ENCODE measurements at places on chromosomes 3 and 15.

DNA sequence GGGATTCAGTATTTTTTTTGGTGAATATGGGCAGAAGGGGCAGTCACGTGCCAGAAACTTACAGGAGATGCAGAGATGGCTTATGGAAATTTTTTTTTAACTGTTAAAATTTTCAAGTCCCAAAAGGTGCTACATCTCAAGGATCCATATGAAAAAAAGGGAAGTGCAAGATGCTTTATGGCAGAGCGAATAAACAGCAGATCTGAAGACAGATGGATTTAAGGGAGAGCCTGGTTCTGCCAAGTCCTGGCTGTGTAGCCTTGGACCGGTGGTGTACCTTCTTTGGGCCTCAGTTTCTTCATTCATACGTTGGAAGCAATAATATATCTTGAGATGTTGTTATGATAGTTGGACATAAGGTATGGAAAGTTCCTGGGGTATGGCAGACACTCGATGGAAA lies 91.5 kb upstream of the ARRDC4 start:
- no peak for DNase-seq

GRCh38 chr3:120092474-120092873 lies 1.8 kb downstream of the GSK3B start:
- no peak for DNase-seq

DNA sequence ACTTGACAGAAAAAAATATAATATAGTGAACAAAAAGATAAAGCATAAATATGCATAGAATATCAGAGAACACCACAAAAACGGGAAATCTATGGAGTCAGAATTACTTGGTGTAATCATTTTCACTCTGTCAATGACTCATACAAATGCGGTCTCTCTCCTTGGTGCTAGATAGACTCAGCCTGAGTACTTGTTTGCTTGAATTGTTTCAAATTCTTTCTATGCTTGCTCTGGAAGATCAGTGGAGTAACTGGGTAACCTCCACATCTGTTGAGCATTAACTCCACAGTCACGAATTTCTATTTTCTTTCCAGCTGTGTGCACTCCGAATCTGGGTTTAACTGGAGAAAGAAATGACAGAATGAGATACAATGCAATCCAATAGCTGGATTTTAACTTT lies 760.4 kb downstream of the ZPLD1 start:
- no peak for DNase-seq

GRCh38 chr15:39629371-39629770 lies 48.5 kb downstream of the THBS1 start:
- no peak for DNase-seq

GRCh38 chr15:36863570-36863969 lies 236.8 kb downstream of the MEIS2 start:
- DNase-seq, result no peak

DNA sequence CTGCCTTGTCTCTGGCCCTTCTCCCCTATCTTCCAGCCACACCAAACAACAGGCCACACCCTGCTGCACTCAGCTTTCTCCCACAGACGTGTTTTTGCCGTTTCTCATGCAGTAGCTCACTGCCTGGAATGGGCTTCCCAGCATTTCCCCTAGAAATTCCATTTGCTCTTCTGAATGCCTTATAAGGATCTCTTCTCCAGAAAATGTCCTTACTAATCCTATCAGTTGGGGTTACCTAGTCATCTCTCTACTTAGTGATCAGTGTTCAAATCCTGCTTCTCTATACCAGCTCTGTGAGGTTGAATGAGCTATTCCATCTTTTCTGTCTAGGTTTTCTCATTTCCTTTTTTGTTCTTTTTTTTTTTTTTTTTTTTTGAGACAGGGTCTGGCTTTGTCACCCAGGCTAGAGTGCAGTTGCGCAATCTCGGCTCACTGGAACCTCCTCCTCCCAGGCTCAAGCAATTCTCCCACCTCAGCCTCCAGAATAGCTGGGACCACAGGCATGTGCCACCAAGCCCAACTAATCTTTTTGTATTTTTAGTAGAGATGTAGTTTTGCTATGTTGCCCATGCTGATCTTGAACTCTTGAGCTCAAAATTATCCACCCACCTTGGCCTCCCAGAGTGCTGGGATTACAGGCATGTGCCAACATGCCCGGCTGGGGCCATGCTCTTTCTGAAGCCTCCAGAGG lies 98.2 kb upstream of the CHD2 start:
- peak; percentile 83 for DNase-seq

DNA sequence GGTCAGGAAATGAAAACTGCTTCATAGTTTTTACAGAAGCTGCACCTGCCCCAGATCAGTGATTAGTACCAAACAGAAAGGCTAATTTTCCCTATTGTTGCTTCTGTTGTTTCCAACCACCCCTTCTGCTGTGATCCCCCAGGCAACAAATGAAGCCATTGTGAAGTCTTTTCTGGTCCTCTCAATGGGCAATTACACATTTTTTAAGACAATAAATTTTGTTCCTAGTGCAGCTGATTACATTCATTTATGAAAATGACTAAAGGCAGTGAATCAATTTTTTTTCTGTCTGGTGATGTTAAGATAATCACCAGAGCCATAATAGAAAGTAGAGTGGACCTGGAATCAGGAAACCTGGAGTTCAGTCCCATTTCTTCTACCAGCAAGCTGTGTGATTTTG lies 32.7 kb downstream of the GLDN start:
- DNase-seq, result no peak

DNA sequence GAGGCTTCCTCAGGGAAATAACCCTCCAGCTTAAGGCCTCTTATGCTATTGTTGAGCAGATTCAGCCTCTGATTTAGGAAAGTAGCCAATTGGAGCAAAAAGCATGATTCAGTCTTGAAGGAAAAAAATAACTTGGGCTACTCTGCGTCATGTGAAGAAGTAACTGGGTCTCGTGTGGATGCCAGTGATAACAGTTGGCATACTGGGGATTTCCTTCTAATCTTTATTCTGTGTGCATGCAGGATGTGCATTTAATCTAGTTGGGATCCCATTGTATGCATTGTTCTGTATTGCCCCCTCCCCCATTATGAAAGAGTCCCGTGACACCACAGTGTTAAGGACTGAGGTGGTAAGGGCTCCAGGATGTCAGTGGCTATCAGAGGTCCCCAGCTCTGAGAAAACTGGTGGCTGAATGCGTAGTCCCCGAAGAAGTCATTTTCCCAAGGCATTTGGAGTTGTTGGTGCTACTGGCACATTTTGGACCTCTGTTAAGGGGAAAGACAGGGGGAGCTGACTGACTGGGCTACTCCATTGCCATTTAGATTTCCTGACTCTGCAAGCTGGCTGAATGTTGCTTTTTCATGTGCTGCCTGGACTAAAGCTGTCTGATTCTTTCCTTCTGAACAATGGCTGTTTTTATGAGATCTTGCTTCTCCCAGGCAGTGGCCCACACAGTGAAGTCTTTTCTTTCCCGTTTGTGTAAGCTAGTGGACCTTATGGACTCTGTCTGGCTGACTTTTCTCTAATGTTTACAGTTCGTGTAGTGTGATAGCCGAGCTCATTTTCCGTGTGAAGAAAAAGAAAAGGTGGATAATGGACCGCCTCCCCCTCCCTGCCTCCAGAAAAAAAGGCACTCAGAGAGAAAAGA lies 38.4 kb upstream of the TRAK1 start:
- no peak for DNase-seq

GRCh38 chr3:31106912-31107311 lies 212.5 kb upstream of the GADL1 start:
- DNase-seq, result no peak

DNA sequence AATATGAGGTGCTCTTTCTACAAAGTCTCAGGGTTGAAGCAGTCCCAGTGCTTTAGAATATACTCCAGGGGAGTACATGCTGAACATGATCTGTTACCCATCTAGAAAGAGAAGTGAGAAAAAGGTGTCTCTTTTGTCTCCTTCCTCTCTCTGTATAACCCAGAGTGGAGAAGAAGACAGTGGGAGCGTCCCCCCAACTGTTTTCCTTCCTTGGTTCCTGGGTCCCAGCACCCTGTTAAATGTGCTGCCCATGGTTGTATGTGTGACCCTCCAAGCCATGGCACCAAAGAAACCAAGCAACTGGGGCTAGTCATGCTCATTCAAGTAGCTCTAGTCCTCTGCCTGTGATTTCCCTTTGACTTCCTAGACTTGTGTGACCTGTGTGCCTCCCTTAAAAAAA lies 683.7 kb downstream of the TBL1XR1 start:
- DNase-seq, result no peak
